ENCODE measurements at places on chromosomes 7 and 10.

- no peak for DNase-seq
Observed at GRCh38 chr10:29751684-29752083, 116.9 kb upstream of the SVIL start.

GRCh38 chr10:132320654-132321469 lies 11.1 kb upstream of the LRRC27 start:
- DNase-seq, result no peak

GRCh38 chr10:124353896-124354295 lies 64.8 kb downstream of the OAT start:
- DNase-seq, result no peak

- peak; percentile 18 for DNase-seq
Observed at GRCh38 chr10:132461683-132462231, 64.8 kb downstream of the PWWP2B start.

GRCh38 chr7:2115760-2116447 lies 116.8 kb downstream of the MAD1L1 start:
- no peak for DNase-seq

GRCh38 chr7:107063245-107064120 lies 19.0 kb downstream of the PRKAR2B start:
- no peak for DNase-seq

DNA sequence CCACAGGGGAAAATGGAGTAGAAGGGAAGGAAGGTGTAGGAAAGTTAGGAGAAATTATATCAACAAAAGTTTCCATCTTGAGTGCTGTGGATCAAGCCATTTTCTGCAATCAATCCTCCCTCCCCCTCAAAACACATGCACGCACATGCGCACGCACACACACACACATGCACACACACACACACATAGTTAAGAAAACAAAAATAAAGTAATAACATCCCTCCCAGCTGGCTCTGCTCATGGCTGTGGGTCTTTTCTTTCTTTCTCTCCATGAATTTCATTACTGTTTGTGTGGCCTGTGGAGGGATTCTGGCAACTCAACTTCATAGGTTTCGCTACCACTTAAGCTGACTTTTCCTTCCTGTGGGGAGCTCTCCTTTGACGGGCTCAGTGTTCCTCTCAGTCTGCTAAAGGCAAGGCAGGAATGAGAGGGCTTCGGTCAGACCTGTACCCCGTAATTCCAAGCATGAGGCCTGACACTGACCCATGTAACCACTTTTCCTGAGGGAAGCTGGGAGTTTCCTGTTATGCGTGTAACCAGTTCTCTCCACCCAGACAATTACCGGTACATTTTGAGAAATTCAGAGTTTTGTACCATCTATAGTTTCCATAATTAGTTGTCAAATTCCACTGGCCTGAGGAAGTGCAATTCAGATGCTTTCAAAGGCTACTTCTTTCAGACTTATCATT lies 79.8 kb downstream of the ZNF92 start:
- no peak for DNase-seq

GRCh38 chr7:114959931-114960330 lies 38.0 kb downstream of the MDFIC start:
- DNase-seq, result no peak

DNA sequence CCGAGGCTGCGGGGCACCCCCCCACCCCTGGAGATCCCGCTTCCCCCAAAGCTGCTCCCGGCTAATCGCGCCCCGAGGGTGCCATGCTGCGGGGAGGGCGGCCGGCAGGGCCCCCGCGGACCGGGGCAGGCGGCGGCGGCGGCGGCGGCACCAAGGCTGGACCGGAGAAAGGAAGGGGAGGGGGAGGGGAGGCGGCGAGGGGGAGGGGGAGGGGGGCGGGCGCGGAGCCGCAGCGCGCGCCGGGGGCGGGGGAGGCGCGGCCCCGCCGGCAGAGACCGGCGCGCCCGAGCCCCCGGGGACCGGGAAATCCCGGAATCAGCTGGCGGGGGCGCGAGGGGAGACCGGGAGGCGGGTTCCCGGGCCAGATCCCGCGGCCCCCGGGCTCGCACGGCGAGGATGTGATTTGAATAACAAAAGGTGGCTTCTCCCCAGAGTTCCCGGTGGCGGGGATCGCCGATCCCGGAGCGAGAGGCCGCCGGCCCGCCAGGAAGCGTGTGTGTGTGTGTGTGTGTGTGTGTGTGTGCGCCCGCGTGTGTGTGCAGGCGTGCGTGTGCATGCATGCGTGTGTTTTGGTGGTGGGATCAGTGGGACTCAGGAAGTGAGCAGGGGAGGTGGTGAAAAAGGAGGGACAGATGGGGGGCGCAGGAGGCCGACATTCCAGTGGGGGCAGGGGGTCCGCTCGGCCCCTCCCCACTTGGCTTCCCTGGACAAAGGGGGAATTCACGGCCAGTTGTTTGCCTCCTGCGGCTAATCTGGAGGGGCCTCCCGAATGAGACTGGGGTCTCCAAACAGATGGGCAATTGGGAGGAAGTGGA lies 99.5 kb downstream of the HIP1 start:
- DNase-seq, result peak; percentile 74

- no peak for DNase-seq
Observed at GRCh38 chr7:22238354-22239311, 118.3 kb downstream of the RAPGEF5 start.

DNA sequence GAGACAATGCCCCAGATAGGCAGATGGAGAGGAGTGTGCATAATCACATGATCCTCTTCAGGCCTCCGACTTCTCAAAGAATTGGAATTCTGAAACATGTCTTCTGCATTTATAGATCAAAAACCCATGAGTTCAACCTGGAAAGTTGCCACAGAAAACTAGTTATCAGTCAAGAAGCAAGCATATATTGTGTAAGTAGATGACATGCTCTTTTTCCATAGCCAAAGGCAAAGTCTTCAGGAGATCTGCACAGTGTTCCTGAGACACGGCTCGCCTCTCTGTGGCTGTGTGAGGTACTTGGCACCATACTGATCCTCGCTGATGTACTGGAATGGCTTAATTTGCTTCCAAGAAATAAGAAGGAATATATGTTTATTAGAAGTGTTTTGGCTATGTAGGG lies 213.5 kb upstream of the MKI67 start:
- peak; percentile 49 for DNase-seq

GRCh38 chr10:68871731-68872342 lies 29.3 kb upstream of the DDX50 start:
- peak; percentile 61 for DNase-seq

DNA sequence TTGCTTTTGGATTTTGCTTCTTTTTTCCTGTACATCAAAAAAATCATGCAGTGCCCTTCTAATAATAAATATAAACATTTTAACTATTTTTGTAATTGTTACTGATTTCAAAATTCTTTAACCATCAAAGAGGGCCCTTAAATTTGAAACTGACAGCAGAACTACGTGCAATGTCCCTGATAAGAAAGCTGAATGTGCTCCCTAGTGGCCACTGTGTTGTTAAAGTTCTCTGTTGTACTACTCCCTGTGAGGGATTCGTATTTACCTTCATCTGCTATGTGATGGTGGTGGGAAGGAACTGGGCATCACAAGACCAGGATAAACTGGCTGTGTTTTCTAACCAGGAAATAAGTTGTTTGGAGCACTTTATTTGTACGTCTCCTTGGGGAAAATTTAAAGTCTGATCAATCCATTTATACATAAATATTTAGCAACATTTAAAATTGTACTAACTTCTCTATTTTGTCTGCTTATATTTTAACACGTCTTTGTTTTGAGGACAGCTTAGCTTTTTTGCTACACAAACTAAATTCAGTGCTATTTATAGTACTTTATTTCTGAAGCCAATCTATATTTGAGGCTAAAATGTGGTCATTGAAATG lies 322.4 kb downstream of the HGF start:
- DNase-seq, result no peak

DNA sequence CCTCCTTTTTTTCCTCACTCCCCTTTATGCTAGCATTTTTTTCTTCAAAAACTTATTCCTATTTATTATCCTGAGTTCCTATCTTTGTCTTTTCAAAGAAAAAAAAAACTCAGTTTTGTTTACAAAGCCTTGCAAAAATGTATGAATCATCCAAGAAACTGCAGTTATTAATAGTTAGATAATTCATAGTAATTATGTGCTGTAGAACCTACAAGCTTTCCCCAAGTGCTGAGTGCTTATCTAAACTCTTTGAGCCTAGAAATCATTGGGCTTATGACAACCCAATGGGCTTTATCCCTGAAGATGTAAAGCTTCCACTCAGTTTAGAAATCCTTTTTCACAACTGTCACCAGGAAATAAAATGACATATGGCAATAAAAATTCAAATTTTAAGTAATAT lies 145.9 kb upstream of the WNT16 start:
- DNase-seq, result no peak

DNA sequence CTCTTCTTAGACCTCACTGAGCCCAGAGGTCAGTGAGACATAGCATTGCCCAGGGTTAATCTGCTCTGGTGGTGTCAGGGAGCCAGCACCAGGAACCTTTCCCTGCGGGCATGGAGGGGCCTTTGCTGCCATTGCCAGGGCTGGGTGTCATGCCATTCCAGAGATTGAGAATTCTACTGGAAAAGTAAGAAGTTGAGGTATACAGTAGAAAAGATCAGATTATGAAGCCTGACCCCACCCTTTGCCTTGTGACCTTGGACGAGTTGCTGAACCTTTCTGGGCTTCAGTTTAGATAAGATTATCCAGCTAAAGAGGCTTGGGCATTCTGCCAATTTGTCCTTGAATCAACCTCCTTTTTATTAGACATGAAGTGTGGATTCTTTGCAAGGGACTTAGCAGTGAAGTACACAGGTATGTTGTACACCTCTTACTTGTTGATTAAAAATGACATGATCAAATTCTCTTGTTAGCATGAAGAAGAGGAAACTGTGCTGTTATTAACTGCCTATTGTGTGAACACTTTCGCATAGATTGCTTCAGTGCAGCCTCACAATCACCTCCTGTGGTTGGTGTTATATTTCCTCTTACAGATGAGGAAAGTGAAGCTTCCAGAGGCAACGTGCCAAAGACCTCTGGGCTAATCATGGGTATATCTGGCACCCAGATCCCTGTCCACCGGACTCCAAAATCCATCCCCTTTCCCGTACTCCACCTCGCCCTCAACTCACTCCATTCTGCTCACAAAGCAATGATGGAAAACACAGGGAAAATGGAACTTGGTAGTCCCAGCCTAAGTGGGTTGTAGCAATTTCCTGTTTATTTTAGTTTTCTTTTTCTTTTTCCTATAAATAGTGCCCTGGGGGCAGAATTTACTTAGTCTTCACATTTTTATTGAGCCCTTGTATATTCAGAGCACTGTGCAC lies 151.3 kb downstream of the CAMK1D start:
- no peak for DNase-seq

DNA sequence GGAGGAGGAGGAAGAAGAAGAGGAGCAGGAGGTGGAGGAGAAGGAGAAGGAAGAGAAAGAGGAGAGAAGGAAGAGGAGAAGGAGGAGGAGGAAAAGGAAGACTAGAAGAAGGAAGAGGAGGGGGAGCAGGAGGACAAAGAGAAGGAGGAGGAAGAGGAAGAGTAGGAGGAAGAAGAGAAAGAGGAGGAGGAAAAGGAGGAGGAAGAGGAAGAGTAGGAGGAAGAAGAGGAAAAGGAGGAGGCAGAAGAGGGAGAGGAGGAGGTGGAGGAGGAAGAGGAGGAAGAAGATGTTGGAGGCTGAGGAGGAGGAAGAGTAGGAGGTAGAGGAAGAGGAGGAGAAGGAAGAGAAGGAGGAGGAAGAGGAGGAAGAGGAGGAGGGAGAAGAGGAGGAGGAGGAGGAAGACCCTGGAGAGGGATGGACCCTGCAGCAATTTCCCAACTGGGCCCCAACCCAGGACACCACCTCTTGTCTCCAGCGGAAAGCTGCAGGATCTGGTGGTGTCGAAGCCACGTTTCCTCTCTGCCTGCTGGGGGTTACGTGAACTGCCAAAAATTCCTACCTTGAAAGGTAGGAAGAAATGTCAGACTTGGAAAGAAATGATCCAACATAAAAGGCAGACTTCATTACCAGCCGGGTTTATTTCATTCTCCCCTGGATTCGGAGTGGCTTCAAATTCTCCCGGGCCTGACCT lies 38.9 kb downstream of the COL26A1 start:
- DNase-seq, result no peak

GRCh38 chr7:374706-375311 lies 84.8 kb downstream of the FOXL3 start:
- no peak for DNase-seq

DNA sequence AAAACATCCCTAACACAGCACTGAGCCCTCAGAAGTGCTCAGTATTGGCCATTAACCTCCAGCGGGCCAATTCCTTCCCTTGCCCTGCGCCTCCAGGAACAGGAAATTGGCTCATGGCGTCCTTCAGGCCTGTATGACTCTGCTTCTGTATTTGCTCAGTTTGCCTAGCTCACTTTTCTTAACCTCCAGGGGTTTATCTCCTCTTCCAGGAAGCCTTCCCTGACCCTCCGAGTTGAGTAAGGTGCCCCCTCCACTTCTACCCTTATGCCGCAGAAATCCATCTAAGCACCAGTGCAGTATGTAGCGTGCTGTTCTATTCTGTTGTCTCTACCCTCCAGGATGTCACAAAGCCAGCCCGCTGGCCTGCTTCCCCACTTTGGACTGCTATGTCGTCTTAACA lies 1.1 kb upstream of the SFXN4 start:
- no peak for DNase-seq

- no peak for DNase-seq
Observed at GRCh38 chr10:11685787-11686218, 56.4 kb upstream of the ECHDC3 start.

- DNase-seq, result no peak
Observed at GRCh38 chr10:70759781-70760180, 25.4 kb downstream of the TBATA start.

DNA sequence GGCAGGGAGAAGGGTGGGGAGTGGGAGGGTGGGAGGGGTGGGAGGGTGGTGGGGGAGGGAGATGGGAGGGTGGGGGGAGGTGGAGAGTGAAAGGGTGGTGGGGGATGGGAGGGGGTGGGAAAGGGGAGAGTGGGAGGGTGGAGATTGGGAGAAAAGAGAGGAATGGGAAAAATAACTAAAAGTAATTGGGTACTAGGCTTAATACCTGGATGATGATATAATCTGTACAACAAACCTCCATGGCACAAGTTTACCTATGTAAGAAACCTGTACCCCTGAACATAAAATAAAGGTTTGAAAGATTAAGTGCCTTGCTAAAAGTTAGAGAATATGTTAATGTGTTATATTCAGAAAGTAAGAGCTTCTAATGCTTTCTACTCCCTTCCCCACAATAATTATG lies 564.9 kb downstream of the CNTNAP2 start:
- no peak for DNase-seq

GRCh38 chr10:15370212-15370855 lies 755 bp downstream of the FAM171A1 start:
- peak; percentile 49 for DNase-seq

- DNase-seq, result no peak
Observed at GRCh38 chr7:35480806-35481205, 214.1 kb downstream of the HERPUD2 start.

GRCh38 chr10:83932245-83932644 lies 207.1 kb upstream of the GHITM start:
- DNase-seq, result no peak

- no peak for DNase-seq
Observed at GRCh38 chr10:112271982-112272381, 11.2 kb upstream of the TECTB start.

GRCh38 chr7:104862719-104863118 lies 151.3 kb upstream of the KMT2E start:
- DNase-seq, result no peak
